Stimulated activated CD8-positive, alpha-beta memory T cell treated with anti-CD3 and anti-CD28 coated beads, Interleukin-15, amount 100 ng/mL, for 4 hours (primary cell): ENCODE measurements at places on chromosomes 7 and 10.

DNA sequence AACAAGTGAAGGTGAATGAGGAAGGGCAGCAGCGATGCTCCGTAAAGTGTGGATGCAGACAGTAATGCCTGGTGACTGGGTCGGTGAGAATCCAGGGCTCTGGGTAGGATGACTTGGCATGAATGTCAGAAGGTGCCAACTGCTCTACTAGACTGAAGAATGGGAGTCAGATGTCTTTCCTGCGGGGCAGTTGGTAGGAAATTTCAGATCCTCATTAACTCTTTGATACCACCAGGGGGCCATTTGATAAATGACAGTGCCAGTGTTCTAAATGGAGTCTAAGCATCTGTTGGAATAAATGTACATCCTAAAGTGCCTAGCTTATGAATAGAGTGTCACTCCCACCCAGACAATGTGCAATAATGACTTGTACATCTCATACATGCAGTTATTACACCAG, 462.0 kb downstream of the GRM8 start:
- DNase-seq, result no peak

GRCh38 chr7:139255290-139255689, 24.3 kb downstream of the UBN2 start:
- no peak for DNase-seq

DNA sequence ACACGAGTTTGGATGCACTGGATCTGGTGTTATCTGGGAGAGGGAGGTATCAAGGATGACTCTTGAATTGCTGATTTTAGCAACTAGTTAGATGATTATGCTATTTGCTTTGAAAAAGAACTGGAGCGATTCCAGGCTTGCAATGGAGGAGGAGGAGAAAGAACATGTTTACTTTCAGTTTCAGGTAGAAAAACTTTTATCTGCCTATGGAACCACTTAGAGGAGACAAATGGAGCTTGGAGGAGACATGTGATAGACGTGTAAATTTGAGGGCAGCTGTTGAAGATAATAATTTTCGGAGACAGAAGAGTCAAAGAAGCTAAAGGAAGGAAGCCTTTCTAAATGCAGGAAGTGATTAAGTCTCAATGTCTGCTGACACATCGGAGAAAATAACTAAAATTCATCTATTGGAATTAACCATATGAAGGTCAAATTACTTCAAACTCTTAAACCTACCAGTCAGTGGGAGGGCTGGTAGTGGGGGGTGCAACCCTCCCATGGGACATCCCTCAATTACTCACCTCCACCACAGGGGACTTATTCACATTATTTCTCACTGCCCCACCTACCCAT, 56.4 kb upstream of the GNAI1 start:
- no peak for DNase-seq

DNA sequence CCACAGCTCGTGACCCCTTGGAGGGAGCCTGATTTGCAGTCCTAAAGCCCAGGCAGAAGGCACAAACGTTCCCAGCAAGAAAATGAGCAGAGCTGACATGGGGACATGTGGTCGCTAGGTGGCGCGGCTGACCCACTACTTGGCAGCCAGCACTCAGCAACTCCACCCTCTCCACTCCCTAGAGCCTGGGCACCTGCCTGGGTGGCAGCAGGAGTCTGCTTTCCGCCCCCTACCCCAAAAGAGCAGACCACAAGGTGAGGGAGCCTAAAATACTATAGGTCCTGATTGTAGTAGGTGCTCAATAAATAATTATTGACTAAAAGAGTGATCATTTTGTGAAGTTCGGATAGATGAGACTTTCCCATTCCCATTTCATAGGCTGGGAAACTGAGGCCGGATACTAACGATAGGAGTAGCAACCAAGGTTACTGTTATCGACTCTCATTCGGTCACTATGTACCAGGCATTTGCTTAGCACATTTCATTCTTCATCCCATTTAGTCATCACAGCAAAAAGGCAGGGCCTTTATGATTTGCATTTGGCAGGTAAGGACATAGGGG, 57.4 kb downstream of the NEUROG3 start:
- peak; percentile 47 for DNase-seq

DNA sequence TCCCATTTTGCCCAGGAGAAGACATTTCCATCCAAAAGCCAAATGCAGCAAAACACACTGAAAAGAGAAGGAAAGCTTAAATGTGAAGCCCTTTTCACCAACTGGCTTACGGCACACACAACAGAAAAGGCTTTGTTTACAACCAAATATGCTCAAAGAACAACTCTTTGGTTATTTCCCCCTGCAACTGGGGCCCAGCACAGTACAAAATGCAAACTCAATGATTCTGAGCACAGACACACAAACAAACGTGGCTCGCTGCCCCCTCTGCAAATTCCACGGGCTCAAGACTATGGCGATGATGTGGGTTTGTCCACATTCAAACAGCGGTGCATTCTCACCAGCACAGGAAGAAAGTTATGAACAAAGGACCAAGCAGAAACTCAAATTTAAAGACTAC, 5.3 kb downstream of the CPXM2 start:
- no peak for DNase-seq

GRCh38 chr7:91030680-91031380, 233.4 kb upstream of the FZD1 start:
- no peak for DNase-seq

DNA sequence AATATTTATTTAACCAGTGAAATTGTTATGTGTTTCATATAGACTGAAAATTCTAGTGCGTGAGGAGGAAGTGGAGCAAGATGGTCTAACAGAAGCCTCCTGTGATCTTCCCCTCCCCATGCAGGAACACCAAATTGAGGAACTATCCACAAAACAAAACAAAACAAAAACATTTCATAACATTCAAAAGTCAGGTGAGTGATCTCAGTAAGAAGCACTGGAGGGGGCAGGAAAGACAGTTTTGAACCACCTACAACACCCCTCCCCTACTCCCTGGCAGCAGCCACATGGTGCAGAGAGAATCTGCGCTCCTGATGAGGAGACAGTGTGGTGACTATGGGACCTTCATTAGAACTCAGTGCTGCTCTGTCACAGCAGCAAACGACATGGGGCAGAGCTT, 221.9 kb upstream of the SEMA3C start:
- no peak for DNase-seq

DNA sequence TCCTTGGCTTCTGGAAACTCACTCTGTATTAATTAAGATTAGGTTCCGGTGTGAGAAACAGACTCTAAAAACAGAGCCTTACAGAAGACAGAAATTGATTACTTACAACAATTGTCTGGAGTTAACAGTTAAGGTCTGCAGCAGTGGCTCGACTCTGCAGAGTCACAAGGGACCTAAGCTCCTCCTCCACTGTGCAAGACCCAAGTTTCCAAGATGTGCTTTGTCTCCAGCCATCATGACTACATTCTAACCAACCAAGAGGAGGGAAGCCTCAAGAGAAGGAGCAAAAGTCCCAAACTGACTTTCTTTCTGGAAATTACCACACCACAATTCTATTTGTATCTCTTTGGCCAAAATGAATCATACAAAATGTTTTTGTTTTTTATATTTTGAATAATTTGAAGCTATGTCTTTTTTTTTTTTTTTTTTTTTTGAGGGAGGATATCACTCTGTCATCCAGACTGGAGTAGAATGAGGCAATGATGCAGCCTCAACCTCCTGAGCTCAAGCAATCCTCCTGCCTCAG, 14.2 kb upstream of the ODAD2 start:
- no peak for DNase-seq
